ENCODE measurements at places on chromosomes 1 and 21. TPM values are rescaled to one million over a fixed set of nuclear protein-coding genes. Genes with fewer than 3 reads are reported as not detected.

GRCh38 chr1:20530306-20530705 lies 22.1 kb upstream of the FAM43B start:
- no peak for DNase-seq

DNA sequence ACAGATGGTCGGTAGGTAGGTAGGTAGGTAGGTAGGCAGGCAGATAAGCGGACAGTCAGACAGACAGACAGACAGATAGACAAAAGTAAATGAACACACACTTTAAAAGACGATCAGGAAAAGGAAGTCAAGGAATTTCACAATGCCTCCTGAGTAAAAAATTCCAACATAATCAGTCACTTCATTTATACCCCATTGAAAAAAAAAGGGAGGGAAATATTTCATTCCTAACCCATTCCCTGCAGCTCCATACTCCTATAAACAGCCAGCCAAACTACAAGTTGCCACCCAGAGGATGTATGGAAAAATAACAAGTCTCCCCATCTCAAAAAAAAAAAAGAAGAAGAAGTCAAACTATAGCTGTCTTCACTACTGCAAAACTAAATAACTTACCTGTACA lies 43.4 kb downstream of the ZZZ3 start:
- DNase-seq: no peak

DNA sequence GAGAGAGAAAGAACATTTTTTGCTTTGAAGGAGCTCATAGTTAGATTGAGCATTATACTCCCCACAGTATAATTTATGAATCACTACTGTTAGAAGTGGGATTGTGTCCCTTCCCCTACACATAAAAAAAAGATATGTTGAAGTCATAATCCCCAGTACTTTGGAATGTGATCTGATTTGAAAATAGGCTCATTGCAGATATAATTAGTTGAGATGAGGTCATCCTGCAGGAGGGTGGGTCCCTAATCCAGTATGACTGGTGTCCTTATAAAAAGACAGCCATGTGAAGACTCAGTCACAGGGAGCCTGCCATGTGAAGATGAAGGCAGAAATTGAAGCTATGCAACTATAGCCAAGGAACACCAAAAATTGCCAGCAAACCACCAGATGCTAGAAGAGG lies 76.4 kb downstream of the TGFB2 start:
- DNase-seq: no peak

- no peak for DNase-seq
Measured at GRCh38 chr1:18045203-18045602, 62.4 kb upstream of the IGSF21 start.

ACTL8 gene
- total RNA-seq: 0.28 TPM

DNA sequence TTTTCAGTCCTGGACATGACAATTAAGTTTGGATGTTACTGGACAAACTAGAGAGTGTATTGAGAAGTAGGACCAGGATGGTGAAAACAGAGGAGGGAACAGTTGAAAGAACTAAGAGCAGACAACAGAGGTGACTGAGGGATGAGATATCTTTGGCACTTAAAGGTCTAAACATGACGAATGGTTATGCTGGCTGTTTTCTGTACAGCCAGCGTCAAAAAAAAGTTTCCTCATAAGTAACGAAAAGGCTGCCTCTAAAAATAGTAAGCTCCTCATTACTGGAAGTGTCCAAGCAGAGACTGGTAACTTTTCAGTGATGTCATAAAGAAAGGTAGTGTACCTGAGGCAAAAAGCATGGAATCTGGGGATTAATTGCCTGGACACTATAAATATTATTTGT lies 35.2 kb upstream of the AK4 start:
- no peak for DNase-seq

DNA sequence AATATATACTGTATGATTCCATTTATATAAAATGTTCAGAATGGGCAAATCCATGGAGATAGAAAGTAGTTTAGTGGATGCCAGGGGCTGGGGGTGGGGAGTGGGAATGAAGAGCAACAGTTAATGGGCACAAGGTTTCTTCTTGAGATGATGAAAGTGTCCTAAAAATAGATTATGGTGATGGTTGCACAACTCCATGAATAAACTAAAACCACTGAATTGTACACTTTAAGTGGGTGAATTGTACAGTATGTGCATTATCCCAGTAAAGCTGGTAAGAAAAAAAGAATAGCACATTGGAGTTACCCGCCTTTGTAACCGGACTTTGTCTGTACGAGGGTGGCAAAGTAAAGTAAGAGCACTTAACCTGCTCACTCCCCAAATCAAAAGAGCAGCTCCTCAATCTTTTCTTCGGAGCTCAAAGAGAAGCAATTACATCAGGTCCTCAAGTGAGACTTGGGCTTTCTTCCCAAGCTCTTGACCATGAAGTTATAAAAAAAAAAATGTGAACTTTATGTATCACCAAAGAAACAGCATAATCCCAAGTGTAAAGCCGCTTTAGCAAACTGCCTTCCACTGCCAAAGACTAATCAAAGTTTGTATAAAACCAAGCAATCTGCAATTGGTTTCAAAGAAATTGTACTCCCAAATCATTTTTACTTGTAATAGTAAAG lies 32.1 kb downstream of the ALDH9A1 start:
- DNase-seq: no peak

GRCh38 chr1:107169615-107170014 lies 28.8 kb downstream of the NTNG1 start:
- DNase-seq: no peak

GRCh38 chr1:119676571-119677206 lies 28.6 kb upstream of the ZNF697 start:
- peak; percentile 64 for DNase-seq

TRABD2B gene
- 0.60 TPM for total RNA-seq

DNA sequence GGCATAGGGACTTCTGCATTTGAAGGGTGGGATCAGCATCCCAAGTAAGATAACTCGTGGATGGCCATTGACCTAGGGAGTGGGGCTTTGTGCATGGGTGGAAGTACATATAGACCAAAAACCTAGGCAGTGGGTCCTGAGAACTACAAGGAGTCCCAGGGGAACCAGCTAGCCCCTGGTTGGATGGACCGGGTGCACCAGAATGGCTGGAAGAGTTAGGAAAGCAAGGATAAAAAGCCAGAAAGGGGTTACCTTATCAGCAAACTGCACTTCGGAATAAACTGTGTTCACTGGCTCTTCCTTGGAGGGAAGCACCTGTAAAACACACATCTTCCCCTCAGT lies 26.6 kb upstream of the SLAMF6 start:
- DNase-seq: no peak

S100B gene
- total RNA-seq: 0.21 TPM

GRCh38 chr1:199859491-199859933 lies 168.0 kb upstream of the NR5A2 start:
- no peak for DNase-seq

DNA sequence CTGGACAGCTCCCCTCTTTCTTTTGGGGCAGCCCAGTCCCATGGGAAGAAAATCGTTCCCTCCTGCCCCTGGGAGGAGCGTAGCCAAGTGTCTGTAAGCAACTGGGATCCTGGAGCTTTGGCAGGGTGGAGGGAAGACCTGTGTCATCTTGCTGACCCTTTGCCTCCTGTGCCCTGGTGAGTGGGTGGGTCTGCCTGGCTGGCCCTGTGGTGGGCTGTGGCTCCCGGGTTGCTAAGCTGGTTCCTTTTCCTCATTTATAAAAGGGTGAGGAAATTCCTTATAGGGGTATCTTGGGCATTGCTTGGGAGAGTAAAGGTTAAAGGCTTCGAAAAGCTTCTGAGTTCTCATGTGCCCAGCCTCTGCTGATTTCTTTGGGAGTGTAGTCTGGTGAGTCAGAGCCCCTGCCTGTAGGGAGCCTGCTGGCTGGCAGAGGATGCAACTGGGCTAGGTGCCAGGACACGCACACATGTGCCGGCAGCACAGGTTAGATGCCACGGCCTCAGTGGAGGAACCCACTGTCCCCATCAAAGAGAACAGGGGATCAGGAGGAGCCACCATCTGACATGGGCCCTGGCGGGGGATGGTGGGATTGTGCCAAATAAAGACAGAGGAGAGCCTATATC lies 85.2 kb downstream of the ARHGEF10L start:
- peak; percentile 46 for DNase-seq
